WTC11 (cell line): ENCODE measurements at places on chromosomes 7 and 10. TPM values are rescaled to one million over a fixed set of nuclear protein-coding genes. Genes with fewer than 3 reads are reported as not detected.

Gene TMEM270
- 0.28 TPM in 1 of 3 replicates, not detected in the others for total RNA-seq

Gene POM121
- total RNA-seq: 54.8 to 59.0 TPM (median 56.5 TPM) in 3 replicates

Gene GATA3
- 0.60 to 0.89 TPM (median 0.72 TPM) in 3 replicates for total RNA-seq

Gene NPC1L1
- total RNA-seq: 0.15 to 0.18 TPM (median 0.16 TPM) in 3 replicates

Gene CC2D2B
- 0.20 to 0.32 TPM (median 0.25 TPM) in 3 replicates for total RNA-seq

Gene NME8
- 1.0 to 2.3 TPM (median 1.5 TPM) in 3 replicates for total RNA-seq

Gene PKD2L1
- total RNA-seq: 0.09 TPM in 1 of 3 replicates, not detected in the others

Gene SGCE
- total RNA-seq: 19.0 to 25.3 TPM (median 24.2 TPM) in 3 replicates

Gene ANKRD2
- total RNA-seq: not detected in 3 replicates

Gene SH2D4B
- total RNA-seq: 0.04 to 0.09 TPM in 2 of 3 replicates, not detected in the other

Gene NACAD
- 5.5 to 6.0 TPM (median 5.7 TPM) in 3 replicates for total RNA-seq

Gene CNPY1
- 0.09 TPM in 2 of 3 replicates, not detected in the other for total RNA-seq

Gene TAS2R41
- 0.31 to 0.44 TPM in 2 of 3 replicates, not detected in the other for total RNA-seq

Gene FGFBP3
- 53.0 to 68.2 TPM (median 55.0 TPM) in 3 replicates for total RNA-seq

Gene PNLIP
- 1.4 to 1.9 TPM (median 1.6 TPM) in 3 replicates for total RNA-seq

Gene OR2A5
- total RNA-seq: not detected in 3 replicates

Gene A1CF
- 0.07 to 0.21 TPM (median 0.07 TPM) in 3 replicates for total RNA-seq

Gene LLCFC1
- total RNA-seq: not detected in 3 replicates

Gene OPN1SW
- not detected in 3 replicates for total RNA-seq

Gene BMS1
- 31.7 to 37.7 TPM (median 31.9 TPM) in 3 replicates for total RNA-seq

Gene MINDY3
- 11.3 to 14.6 TPM (median 13.2 TPM) in 3 replicates for total RNA-seq

Gene CCDC3
- total RNA-seq: 2.1 to 3.5 TPM (median 2.7 TPM) in 3 replicates

Gene MINDY4
- total RNA-seq: 1.8 to 2.2 TPM (median 2.0 TPM) in 3 replicates

Gene SPACDR
- 0.33 to 0.48 TPM (median 0.39 TPM) in 3 replicates for total RNA-seq

Gene MORN4
- 21.8 to 27.1 TPM (median 24.0 TPM) in 3 replicates for total RNA-seq

Gene HOXA10
- 0.07 TPM in 1 of 3 replicates, not detected in the others for total RNA-seq

Gene TRPV5
- total RNA-seq: not detected in 3 replicates

Gene STN1
- total RNA-seq: 13.9 to 18.7 TPM (median 15.0 TPM) in 3 replicates

Gene TRIM73
- total RNA-seq: 2.0 to 3.0 TPM (median 2.3 TPM) in 3 replicates

Gene SYT15B
- 0.18 to 0.32 TPM (median 0.28 TPM) in 3 replicates for total RNA-seq

Gene OPALIN
- total RNA-seq: 0.04 TPM in 1 of 3 replicates, not detected in the others

Gene PPP1R17
- 1.5 to 2.6 TPM (median 1.6 TPM) in 3 replicates for total RNA-seq

Gene HHEX
- 4.5 to 4.8 TPM (median 4.8 TPM) in 3 replicates for total RNA-seq

Gene PANK1
- 24.9 to 25.8 TPM (median 25.7 TPM) in 3 replicates for total RNA-seq

Gene ACTL6B
- 0.96 to 1.3 TPM (median 0.99 TPM) in 3 replicates for total RNA-seq

Gene ZNF804B
- total RNA-seq: 0.04 TPM in 1 of 3 replicates, not detected in the others

Gene HTRA1
- total RNA-seq: 15.4 to 18.3 TPM (median 16.0 TPM) in 3 replicates

Gene LRRC61
- total RNA-seq: 27.7 to 33.3 TPM (median 32.7 TPM) in 3 replicates

Gene CARD11
- 34.6 to 40.8 TPM (median 35.5 TPM) in 3 replicates for total RNA-seq

Gene FASTK
- 62.1 to 70.2 TPM (median 67.7 TPM) in 3 replicates for total RNA-seq

Gene ASB15
- total RNA-seq: not detected in 3 replicates

Gene TUBAL3
- total RNA-seq: 0.15 to 0.25 TPM in 2 of 3 replicates, not detected in the other

Gene GIMAP4
- 0.28 to 0.39 TPM (median 0.30 TPM) in 3 replicates for total RNA-seq
